ENCODE measurements at places on chromosomes 12 and 14. TPM values are rescaled to one million over a fixed set of nuclear protein-coding genes. Genes with fewer than 3 reads are reported as not detected.
A peak's percentile ranks its signal among the peaks of the same experiment; 100 is the strongest.

DNA sequence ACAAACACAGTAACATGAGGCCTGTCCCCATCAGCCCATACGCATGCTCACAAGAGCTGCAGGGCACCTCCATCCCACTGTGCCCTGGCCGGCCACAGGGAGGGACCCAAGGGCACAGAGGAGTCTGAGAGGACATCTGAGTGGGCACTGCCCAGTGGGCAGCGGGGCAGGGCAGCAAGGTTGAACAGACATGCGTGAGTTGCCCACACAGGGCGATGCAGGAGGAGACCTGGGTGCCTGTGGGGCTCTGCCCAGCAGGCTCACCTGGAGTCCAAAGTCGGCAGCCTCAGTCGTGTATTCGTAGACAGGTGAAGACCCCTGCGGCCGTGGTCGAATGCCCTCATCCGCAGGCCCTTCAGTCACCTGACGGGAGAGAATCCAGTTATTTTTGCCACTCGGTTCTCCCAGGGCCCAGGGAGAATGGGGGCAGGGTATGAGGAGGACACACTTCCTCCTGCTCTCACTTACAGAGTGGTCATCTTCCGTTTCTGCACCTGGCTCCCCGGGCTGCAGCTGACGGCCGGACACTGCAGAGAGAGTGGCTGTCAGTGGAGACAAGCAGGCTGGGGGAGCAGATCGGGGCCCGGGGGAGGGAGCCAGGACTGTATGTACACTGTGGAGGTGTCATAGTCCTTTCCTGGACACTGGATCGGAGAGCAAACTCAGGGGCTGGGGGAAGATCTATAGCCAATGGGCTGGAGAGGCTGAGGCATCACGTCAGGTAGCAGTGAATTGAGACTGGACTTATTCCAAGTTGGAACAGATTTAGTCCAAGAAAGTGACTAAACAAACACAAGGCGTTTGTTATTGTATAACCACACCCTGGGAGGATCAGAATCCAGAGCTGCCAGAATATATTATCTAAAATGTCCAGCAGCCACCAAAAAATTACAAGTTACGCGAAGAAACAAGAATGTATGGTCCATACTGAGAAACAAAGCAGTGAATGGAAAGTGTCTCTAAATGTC lies 20.7 kb downstream of the AHNAK2 start:
- DNase-seq = no peak
- H3K27ac ChIP-seq = peak overlapping the region; percentile 53
- H3K4me3 ChIP-seq = no peak overlapping the region

- H3K27ac ChIP-seq = no peak overlapping the region
- H3K27me3 ChIP-seq = no peaks in the 10 kb centered on the region
- DNase-seq = no peak
- H3K4me3 ChIP-seq = no peak overlapping the region
- H3K4me1 ChIP-seq = peaks cover 22% of the 10 kb centered on the region
Measured at GRCh38 chr14:36300337-36300736, 20.1 kb downstream of the MBIP start.

DNA sequence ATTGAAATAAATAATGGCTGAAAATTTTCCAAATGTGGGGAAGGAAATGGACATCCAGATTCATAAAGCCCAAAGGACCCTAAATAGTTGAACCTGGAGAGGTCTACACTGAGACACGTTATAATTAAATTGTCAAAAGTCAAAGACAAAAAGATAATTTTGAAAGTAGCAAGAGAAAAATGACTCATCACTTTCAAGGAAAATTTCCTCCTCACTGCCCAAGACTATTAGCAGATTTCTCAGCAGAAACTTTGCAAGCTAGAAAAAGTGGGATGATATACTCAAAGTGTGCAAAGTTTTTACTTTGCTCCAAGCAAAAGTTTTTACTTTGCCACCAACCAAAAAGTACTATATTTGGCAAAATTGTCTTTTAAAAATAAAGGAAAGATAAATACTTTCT lies 15.9 kb upstream of the KRT83 start:
- peaks cover 1% of the 10 kb centered on the region for H3K36me3 ChIP-seq
- no peak overlapping the region for H3K4me3 ChIP-seq
- peaks cover 13% of the 10 kb centered on the region for H3K4me1 ChIP-seq
- DNase-seq = no peak
- H3K27me3 ChIP-seq = peaks cover 21% of the 10 kb centered on the region
- peak overlapping the region; percentile 18 for H3K27ac ChIP-seq

DNA sequence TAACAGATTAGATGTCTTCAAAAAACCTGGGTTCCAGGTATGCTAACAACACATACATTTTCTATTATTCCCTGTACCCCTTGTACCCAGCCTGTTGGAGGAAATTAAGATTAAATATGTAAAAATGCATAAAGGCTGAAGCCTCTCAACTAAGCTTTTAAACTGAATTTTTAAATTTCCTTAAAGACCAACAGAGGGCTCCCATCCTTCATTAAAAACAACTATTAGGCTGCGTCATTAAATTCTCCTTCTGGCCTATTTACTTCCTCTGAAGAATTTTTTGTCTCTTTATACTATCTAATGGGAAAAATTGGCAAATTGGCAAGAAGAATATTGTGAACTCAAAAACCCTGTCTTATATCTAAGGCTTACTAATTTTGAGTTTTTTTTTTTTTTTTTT lies 21.8 kb downstream of the SENP1 start:
- peaks cover 16% of the 10 kb centered on the region for H3K36me3 ChIP-seq
- H3K27me3 ChIP-seq = no peaks in the 10 kb centered on the region
- H3K27ac ChIP-seq = no peak overlapping the region
- H3K4me1 ChIP-seq = no peaks in the 10 kb centered on the region
- DNase-seq = no peak

- H3K27me3 ChIP-seq = no peaks in the 10 kb centered on the region
- no peak overlapping the region for H3K4me3 ChIP-seq
- H3K4me1 ChIP-seq = no peaks in the 10 kb centered on the region
Measured at GRCh38 chr12:79706676-79707075, 15.9 kb upstream of the PAWR start.

DNA sequence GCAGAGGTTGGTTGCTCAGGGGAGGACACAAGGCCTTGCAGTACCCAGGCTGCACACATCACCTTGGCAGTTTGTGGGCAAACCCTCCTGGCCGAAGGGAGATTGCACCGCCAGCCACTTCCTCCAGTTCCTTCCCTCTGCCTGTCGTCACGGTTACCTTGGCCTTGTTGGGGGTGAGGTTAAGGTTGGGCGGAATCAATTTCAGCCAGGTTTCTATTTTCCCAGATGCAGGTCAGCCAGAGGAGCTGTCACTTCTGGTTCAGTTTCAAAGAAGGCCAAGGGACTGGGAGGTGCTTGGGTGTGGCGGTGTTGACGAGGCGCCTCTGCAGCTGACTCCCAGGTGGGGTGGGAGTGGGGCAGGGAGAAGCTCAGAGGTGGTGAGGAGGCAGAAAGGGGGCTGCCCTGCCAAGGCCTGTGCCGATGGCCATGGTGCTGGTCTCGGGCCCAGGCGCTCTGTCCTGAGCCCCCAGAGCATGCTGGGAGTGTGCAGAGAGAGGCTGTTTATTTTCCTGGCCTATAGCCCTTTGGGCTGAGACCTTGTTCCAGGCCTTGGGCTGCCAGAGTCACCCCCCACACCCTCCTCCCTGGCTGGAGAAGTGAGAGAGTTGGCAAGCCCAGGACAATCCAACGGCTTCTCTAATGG lies 31.4 kb downstream of the JDP2 start:
- no peak overlapping the region for H3K27ac ChIP-seq
- peaks cover 16% of the 10 kb centered on the region for H3K36me3 ChIP-seq
- no peak for DNase-seq
- H3K4me3 ChIP-seq = no peak overlapping the region
- no peaks in the 10 kb centered on the region for H3K27me3 ChIP-seq

DNA sequence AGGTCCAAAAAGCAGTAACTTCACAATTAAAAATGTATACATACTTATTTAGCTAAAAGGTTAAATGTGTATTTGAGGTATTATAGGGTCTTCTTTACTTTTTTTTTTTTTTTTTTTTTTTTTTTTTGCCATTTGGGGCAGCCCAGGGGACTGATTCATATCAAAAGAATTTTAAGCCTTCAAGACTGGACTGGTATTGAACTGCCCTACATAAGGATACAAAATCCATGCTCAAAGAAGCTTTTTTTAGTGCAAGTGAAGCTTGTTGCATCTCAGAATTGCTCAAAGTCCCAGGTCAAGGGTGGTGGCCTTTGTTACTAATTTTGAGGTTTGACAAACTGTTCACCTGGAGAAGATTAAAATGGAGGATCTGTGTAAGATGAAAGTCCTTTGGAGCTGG lies 124.0 kb downstream of the APAF1 start:
- peaks cover 5% of the 10 kb centered on the region for H3K27me3 ChIP-seq
- no peak for DNase-seq
- H3K36me3 ChIP-seq = no peaks in the 10 kb centered on the region
- H3K4me3 ChIP-seq = no peak overlapping the region

DNA sequence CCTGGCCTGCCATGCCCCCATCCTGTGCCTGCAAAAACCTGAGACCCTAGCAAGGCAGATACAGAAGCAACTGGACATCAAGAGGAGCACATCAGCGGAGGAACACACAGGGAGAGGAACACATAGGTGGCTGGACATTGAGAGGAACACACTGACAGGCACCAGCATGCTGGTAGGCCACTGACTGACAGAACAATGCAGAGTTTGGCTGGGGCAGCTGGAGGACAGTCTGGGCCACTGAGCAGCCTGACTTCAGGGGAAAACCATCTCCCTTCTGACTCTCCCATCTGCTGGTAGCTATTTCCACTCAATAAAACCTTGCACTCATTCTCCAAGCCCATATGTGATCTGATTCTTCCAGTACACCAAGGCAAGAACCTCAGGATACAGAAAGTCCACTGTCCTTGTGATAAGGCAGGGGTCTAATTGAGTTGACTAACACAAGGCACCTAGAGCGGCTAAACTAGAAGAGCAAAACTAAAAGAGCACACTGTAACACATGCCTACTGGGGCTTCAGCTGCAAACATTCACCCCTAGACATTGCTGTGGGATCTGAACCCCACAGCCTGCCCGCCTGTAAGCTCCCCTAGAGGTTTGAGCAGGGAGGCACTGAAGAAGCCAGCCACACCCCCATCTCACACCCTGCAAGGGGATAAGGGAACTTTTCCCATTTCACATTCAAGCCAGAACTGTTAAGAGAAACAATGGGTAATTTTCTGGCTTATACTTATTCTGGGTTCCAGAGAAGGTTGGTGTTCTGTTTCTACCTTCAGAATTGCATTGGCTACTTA lies 22.1 kb downstream of the CLECL1 start:
- DNase-seq = no peak
- H3K27me3 ChIP-seq = no peaks in the 10 kb centered on the region
- H3K4me1 ChIP-seq = peaks cover 7% of the 10 kb centered on the region
- H3K4me3 ChIP-seq = no peak overlapping the region

- DNase-seq = no peak
- H3K27ac ChIP-seq = no peak overlapping the region
- no peaks in the 10 kb centered on the region for H3K36me3 ChIP-seq
- H3K4me1 ChIP-seq = peaks cover 9% of the 10 kb centered on the region
- H3K27me3 ChIP-seq = no peaks in the 10 kb centered on the region
- H3K4me3 ChIP-seq = no peak overlapping the region
Measured at GRCh38 chr12:11623382-11623781, 26.1 kb upstream of the ETV6 start.

- no peak overlapping the region for H3K27ac ChIP-seq
- no peak for DNase-seq
- H3K36me3 ChIP-seq = peaks cover 2% of the 10 kb centered on the region
- H3K4me3 ChIP-seq = no peak overlapping the region
Measured at GRCh38 chr12:58435647-58436046, 484.7 kb downstream of the LRIG3 start.

DNA sequence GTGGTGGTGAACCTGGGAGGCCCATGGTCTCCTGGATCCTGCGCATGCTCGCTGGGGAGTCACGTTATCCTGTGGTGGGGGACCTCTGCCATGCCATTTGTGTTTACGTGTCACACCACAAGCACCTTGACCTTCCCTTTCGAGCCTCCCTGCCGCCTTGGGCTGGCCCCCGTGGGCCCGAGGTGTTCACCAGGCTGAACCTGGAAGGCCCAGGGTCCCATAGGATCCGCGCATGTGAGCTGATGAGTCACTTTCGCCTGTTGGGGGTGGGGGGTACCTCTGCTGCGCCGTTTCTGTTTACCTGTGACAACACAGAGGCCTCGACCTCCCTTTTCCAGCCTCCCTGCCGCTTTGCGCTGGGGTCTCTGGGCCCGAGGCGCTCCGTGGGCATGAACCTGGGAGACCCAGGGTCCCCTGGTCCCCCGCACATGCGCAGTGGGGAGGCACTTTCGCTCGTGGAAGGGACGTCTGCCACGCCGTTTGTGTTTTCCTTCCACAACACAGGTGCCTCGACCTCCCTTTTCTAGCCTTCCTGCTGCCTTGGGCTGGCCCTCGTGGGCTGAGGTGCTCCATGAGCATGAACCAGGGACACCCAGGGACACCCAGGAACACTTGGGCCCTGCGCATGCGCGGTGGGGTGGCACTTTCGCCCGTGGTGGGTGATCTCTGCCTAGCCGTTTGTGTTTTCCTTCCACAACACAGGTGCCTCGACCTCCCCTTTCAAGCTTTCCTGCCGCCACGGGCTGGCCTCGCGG lies 334.1 kb downstream of the ALG10 start:
- DNase-seq = no peak
- no peaks in the 10 kb centered on the region for H3K4me1 ChIP-seq
- H3K27ac ChIP-seq = no peak overlapping the region
- H3K27me3 ChIP-seq = no peaks in the 10 kb centered on the region
- H3K36me3 ChIP-seq = no peaks in the 10 kb centered on the region

DNA sequence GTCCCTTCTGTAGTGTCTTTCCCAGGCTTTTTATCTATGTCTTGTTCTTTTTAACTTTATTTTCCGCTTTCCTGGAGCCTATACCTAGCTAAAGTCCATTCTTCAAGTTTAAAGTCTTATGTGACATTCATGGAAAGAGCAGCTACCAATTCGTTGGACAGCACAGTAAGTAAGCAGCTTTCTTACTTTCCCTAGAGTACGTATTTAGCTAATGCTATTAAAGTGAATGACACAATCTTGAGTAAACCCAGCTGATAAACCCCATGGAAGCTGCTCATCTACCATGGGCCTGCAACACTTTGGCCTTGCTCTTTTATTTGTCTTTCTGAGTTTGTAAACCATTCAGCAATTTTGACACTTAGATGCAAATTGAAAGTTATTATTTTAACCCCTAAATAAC lies 30.0 kb downstream of the ALX1 start:
- no peak overlapping the region for H3K27ac ChIP-seq
- no peaks in the 10 kb centered on the region for H3K36me3 ChIP-seq

AMN gene
- 0.30 TPM for total RNA-seq

GDF11 gene
- 18.3 TPM for total RNA-seq

POTEM gene
- total RNA-seq = not detected

MIP gene
- not detected for total RNA-seq

ZBTB39 gene
- total RNA-seq = 6.0 TPM

EPYC gene
- total RNA-seq = not detected

NEMP1 gene
- 11.7 TPM for total RNA-seq

APOLD1 gene
- 8.1 TPM for total RNA-seq
